Neuronal stem cell (in vitro differentiated cells): ENCODE measurements at places on chromosomes 1 and 21.

DNA sequence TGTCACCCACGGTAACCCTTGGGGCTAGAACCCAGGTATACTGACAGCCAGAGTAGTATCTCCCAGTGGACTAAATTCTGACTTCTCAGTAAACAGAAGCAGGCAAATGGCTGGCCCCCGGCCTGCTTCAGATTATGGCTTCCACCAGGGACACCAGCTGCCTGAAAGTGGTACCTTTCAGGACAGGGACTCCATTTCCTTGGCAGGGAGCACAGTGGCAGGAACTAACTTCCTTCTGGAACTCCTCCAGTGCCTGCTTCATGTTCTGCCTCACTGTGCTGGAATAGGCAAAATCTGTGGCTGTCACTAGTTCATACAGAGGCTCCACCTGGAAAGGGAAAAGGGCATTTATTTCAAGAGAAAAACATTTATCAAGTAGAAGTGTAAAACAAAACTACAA, 32.7 kb downstream of the C8B start:
- H3K27ac ChIP-seq: no peak overlapping the region
- no peaks in the 10 kb centered on the region for H3K36me3 ChIP-seq
- DNase-seq: no peak
- H3K4me3 ChIP-seq: no peak overlapping the region

- no peak overlapping the region for H3K4me3 ChIP-seq
- no peak for DNase-seq
- no peaks in the 10 kb centered on the region for H3K36me3 ChIP-seq
- H3K4me1 ChIP-seq: peaks cover 22% of the 10 kb centered on the region
These were observed 156.0 kb downstream of the RERE start for GRCh38 chr1:8661185-8662110.

DNA sequence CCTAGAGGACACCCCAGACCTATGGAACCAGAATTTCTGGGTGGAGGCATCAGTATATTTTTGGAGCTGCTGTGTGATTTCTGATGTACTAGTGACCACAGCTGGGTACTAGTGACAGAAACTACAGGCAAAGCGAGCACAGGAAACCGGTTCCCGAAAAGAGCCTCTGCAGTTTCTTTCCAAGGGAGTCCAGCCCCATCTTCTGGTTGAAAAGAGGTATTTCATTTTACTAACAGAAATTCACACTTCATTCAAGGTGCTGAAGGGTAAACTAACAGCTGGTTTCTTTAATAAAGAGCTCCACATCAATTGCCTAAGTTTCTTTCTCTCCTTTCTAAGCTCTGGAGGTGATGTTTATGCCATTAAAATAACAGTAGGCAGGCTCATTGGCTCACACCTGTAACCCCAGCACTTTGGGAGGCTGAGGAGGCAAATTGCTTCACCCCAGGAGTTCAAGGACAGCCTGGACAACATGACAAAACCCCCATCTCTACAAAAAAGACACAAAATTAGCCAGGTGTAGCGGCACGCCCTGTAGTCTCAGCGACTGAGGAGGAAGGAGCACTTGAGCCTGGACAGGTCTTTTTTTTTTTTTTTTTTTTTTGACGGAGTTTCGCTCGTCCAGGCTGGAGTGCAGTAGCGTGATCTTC, 22.0 kb downstream of the THAP3 start:
- H3K27me3 ChIP-seq: no peaks in the 10 kb centered on the region
- no peak overlapping the region for H3K27ac ChIP-seq
- no peaks in the 10 kb centered on the region for H3K4me1 ChIP-seq
- no peak for DNase-seq
- no peak overlapping the region for H3K4me3 ChIP-seq

- no peak overlapping the region for H3K4me3 ChIP-seq
- H3K36me3 ChIP-seq: no peaks in the 10 kb centered on the region
- DNase-seq: no peak
- no peak overlapping the region for H3K27ac ChIP-seq
These were observed 312.3 kb downstream of the RRAGC start for GRCh38 chr1:38547321-38547720.

GRCh38 chr1:152411134-152411533, 2.9 kb downstream of the CRNN start:
- no peak overlapping the region for H3K4me3 ChIP-seq
- H3K27me3 ChIP-seq: no peaks in the 10 kb centered on the region
- no peaks in the 10 kb centered on the region for H3K4me1 ChIP-seq
- DNase-seq: no peak
- no peaks in the 10 kb centered on the region for H3K36me3 ChIP-seq
- no peak overlapping the region for H3K27ac ChIP-seq

DNA sequence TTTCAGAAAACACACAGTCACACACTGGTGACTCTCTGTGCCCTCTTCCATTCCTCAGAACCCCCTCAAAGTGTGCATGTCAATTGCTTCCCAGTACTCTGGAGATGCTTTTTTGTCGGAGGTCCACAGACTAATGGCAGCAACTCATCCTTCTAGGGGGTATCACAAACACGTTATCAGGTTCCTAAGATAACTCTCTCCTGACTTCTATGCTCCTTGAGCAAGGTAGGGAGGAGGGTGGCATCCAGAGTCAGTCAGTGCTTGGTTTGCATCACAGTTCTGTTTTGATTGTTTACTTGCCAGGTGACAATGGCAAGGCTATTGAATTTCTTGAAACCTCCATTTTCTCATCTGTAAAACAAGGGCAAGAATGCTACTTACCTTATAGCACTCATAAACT, 39.4 kb upstream of the DYNLT5 start:
- no peak overlapping the region for H3K27ac ChIP-seq
- H3K4me1 ChIP-seq: no peaks in the 10 kb centered on the region
- no peak for DNase-seq
- H3K36me3 ChIP-seq: no peaks in the 10 kb centered on the region

GRCh38 chr1:59179673-59180072, 117.2 kb upstream of the FGGY start:
- H3K36me3 ChIP-seq: no peaks in the 10 kb centered on the region
- DNase-seq: no peak
- peaks cover 1% of the 10 kb centered on the region for H3K4me1 ChIP-seq
- no peak overlapping the region for H3K4me3 ChIP-seq

DNA sequence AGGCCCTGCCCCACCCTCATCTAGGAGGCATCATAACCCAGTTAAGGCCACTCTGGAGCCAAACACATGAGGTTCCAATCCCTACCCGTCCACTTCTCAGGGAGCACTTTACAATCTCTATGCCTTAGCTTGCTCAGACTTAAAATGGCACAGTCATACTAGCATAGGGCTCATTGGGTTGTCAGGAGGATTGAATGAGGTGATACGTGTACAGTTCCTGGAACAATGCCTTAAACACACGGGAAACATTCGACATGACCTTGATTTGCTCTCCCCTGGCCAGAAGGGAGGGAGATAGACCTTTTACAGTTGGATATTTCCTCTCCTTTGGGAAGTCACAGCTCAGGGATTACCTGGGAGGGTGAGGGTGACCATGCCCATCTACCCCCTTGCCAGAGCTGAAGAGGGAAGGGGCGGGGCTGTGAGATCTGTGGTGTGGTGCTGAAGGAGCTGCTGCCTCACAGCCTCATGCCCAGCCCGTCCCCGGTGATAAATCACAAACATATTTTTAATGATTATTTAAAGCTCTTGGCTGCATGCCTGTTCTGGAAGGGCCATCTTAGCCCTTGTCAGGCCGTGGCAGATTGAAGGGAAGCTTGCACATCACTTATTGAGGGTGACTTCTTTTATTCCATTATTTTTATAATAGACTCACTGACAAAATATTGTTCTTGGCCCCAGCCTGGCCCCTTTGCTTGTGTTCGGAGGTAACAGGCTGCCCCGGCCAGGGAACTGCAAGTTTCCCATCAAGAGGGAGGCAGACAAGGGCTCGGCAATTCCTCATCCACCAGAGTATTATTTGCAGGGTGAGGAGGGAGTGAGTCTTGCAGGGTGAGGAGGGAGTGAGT, 83.4 kb downstream of the FOXD2 start:
- H3K27ac ChIP-seq: no peak overlapping the region
- no peak for DNase-seq
- no peaks in the 10 kb centered on the region for H3K4me1 ChIP-seq
- H3K27me3 ChIP-seq: no peaks in the 10 kb centered on the region
- H3K36me3 ChIP-seq: no peaks in the 10 kb centered on the region

- H3K27ac ChIP-seq: no peak overlapping the region
- peaks cover 21% of the 10 kb centered on the region for H3K4me1 ChIP-seq
- H3K36me3 ChIP-seq: peaks cover 5% of the 10 kb centered on the region
- no peaks in the 10 kb centered on the region for H3K27me3 ChIP-seq
- H3K4me3 ChIP-seq: no peak overlapping the region
- no peak for DNase-seq
These were observed 1.4 kb downstream of the SLC9A1 start for GRCh38 chr1:27153549-27153886.

- H3K4me3 ChIP-seq: no peak overlapping the region
- no peaks in the 10 kb centered on the region for H3K36me3 ChIP-seq
- DNase-seq: no peak
- H3K27me3 ChIP-seq: no peaks in the 10 kb centered on the region
These were observed 3.7 kb upstream of the NEK7 start for GRCh38 chr1:198153103-198153502.

- H3K4me1 ChIP-seq: peaks cover 24% of the 10 kb centered on the region
- H3K36me3 ChIP-seq: peaks cover 4% of the 10 kb centered on the region
- DNase-seq: no peak
- peak overlapping the region; percentile 97 for H3K27ac ChIP-seq
- H3K27me3 ChIP-seq: no peaks in the 10 kb centered on the region
These were observed 34.6 kb upstream of the FHAD1 start for GRCh38 chr1:15212216-15212953.

DNA sequence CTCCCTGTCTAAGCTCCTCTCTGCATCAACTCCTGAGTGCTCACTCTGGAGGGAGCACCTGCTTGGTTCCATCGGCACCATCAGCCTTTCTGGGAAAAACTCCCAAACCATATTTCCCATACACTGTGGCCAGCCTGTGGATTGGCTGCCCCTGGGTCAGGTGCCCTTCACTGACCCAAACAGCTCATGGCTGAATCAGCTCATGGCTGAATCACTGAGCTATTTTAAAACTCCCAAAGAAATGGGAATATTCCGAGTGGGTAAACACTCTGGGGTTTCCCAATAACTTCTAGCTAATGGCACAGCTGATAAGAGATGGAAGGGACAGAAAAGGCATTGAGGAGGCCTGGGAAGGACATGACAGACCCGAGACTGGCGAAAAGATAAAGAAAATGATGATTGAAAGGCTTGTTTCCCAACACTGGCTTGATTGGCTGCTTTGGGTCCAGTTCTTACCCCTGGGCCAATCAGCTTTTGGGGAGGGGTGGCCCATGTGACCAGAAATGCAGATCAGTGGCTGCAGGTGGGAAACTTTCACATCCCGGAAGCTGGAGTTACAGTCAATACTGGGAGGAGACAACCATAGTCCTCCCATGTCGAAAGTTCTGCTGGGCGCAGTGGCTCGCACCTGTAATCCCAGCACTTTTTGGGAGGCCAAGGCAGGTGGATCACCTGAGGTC, 37.3 kb upstream of the KAZN start:
- H3K4me3 ChIP-seq: no peak overlapping the region
- no peak overlapping the region for H3K27ac ChIP-seq
- no peak for DNase-seq
- no peaks in the 10 kb centered on the region for H3K27me3 ChIP-seq

DNA sequence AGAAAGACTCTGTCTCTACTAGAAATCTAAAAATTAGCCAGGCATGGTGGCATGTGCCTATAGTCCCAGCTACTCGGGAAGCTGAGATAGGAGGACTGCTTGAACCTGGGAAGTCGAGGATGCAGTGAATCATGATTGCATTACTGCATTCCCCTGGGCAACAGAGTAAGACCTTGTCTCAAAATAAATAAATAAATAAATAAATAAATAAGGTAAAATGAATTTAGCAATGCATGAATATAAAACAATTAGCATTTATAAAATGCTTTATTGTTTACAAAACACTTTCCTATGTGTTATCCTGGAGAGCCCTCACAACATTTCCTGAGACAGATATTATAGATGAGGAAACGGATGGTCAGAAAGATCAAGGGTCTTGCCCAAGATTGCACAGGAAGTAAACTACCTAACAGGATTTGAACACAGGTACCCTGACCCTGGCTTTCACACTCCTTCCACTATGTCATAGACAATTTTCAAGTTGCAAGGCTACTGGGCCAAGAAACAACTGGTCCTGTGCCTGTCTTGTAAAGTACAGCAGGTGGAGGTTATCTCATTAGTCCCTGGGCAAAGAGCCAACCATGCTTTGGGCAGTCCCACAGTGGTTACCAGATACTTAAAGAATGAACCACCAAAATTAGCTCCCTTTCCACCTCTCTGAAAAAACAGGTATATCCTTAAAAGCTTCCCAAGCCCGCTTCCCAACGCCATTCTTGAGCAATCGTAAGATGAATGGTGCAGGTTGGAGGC, 15.4 kb upstream of the VSIG8 start:
- no peaks in the 10 kb centered on the region for H3K36me3 ChIP-seq
- H3K4me1 ChIP-seq: no peaks in the 10 kb centered on the region
- no peak for DNase-seq
- H3K27ac ChIP-seq: no peak overlapping the region
- H3K27me3 ChIP-seq: no peaks in the 10 kb centered on the region

DNA sequence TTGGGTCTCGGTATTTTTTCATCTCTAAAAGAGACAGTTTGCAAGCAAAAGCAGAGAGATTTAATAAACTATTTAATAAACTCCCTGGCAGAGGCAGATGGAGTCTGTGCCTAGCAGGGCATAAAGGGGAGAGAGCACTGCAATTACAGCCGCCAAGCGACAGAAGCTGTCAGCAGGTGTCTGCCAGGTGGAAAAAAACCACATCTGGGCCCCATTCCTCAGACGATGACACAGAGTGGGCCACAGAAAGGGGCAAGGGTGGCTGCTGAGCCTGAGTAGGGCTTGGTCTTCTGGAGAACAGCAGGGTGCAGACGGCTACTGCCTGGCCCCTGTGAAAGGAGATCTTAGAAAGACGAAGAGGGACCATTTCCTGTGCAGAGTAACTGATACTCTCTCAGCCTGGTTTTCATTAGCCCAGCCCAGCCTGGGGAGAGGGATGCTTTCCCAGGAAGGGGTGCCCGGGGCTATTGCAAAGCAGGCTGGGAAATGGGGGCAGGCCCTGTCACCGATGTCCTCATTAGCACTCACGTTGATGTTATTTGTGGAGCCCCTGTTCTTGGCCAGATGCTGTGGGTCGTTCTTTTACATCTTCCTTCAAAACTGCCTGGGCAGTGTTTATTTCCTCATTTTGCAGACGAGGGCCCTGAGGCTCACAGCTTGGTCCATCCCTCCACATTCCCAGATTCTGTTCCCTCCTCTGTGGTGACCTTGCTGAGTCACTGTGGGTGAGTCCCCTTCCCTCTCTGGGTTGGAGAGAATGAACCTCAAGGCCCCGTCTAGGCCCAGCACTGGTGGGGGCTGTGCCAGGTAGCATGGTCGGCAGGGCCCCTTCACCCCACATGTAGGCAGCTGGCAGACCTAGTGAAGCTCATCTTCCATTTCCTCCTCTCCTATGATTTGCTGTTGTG, 472.7 kb downstream of the PTPRU start:
- H3K27ac ChIP-seq: no peak overlapping the region
- peaks cover 14% of the 10 kb centered on the region for H3K4me1 ChIP-seq
- H3K36me3 ChIP-seq: no peaks in the 10 kb centered on the region
- DNase-seq: no peak
- H3K4me3 ChIP-seq: no peak overlapping the region
- H3K27me3 ChIP-seq: no peaks in the 10 kb centered on the region
